ENCODE measurements at places on chromosomes 7 and 10.

DNA sequence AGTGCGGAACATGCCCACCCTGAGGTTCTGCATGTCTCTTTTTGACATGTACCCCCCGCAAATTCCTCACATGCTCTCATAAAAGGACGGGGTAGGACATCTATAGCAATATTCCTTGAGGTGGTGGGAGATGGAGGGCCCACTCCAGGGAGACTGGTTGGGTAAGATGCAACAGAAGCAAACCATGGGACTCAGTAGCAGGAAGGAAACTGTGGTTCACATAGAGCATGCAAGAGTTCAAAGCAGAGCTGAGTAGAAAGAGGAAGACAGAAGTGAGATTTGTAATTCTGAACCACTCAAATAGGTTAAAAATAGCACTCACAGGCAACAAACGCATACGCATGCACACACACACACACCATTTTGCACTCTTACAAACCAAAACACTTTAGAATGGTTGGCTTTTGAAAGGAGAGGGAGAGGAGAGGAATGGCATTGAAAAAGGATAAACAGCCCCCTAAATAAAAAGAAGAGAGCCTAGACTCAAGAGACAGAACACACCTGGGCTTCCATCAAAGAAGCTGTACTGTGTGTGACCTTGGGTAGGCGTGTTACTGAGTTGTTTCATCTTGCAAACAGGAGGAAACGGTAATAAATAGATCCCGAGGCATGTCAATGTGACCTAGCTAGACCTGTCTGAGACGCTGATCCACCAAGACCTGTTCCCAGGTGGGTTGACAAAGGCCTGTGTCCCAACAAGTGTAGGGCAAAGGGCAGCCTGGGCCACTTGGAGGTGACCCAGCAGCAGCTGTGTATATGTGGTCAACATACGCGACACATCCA, 77.6 kb upstream of the LRRC4 start:
- DNase-seq, result no peak

DNA sequence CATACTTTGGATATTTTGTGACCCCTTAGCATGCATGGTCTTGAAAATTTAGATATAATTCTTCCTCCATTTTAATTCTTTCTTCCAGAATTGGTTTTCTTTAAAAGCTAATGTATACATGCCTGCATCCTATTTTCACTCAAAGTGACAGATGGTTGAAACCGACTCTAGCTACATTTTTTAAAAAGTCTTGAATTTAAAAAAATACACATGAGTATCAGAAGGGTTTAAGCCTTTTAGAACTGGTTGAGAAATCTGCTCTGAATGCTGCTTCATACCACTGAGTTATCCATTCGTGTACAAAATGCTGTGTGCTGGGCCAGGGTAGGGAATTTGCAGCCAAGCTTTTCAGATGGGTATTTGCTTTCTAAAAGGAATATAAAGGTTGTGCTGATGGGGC, 16.5 kb downstream of the DYNC1I1 start:
- no peak for DNase-seq

- no peak for DNase-seq
These were observed 602.8 kb downstream of the KCNMA1 start for GRCh38 chr10:77034795-77035194.

DNA sequence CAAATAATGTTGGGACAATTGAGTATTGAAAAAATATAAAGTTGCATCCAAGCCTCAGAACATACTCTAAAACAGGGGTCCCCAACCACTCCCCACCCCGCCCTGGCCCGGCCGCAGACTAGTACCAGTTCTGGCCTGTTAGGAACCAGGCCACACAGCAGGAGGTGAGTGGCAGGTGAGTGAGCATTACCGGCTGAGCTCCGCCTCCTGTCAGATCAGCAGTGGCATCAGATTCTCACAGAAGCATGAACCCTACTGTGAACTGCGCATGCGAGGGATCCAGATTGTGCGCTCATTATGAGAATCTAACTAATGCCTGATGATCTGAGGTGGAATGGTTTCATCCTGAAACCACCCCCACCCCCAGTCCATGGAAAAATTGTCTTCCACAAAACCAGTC, 19.4 kb downstream of the HIPK2 start:
- no peak for DNase-seq

DNA sequence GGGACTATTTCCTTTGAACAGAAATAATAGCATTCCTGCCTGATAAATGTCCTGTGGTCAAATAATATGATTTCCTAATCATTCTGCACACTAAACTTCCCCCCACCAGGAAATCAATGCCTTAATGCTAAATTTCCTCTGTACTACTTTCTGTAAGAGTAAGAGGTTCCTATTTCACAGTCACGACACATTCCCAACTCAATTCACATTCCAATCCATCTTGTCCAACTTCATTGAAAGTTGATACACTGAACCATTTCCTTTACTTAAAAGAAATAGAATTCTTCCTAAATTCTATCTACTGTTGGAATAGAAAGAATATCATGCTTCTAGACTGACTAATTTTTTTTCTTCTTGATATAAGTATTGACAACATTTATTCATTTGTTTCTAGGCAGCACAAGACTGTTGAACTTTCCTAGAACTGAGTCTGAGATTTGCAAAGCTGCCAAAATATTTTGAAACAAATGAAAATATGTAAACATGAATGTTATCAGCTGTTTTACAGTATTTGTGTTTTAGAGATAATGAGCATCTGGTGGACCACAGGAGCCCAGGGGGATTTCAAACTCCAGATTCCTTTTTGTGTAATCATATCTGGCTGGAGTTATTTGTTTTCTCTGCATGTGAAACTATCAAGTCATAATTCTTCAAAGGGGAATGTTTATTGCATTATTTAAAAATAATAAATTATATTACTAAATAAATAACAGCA, 121.5 kb downstream of the TPST1 start:
- no peak for DNase-seq

DNA sequence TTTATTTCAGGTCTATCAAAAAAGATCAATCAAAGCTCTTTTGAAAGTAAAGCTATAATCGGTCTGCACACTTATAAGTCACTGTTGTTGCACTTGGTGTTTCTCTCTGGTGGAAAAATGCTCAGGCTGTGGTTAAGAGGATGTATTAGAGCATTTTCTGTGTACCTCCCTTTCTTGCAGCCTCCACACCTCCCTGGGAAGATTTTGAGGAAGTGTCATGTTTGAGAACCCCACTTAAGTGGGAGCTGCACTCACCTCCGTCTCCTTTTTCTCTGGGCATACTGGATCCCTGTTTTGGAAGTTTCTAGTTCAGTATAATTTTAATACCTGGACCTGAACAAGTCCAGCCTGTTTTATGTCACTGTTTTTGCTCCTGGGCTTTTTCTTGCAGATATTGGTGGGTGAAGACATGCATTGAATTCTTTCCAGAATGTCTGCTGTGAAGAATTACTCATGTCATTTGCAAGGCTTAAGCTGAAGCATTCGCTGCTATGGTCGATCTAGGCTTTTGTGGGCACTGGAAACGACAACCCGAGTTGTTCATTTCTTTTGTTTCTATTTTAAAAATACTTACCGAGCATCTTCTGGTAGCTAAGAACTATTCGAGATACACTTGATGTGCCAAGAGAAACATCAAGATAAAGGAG, 36.6 kb downstream of the TCF7L2 start:
- no peak for DNase-seq

GRCh38 chr7:23345601-23346000, 46.5 kb downstream of the MALSU1 start:
- no peak for DNase-seq

DNA sequence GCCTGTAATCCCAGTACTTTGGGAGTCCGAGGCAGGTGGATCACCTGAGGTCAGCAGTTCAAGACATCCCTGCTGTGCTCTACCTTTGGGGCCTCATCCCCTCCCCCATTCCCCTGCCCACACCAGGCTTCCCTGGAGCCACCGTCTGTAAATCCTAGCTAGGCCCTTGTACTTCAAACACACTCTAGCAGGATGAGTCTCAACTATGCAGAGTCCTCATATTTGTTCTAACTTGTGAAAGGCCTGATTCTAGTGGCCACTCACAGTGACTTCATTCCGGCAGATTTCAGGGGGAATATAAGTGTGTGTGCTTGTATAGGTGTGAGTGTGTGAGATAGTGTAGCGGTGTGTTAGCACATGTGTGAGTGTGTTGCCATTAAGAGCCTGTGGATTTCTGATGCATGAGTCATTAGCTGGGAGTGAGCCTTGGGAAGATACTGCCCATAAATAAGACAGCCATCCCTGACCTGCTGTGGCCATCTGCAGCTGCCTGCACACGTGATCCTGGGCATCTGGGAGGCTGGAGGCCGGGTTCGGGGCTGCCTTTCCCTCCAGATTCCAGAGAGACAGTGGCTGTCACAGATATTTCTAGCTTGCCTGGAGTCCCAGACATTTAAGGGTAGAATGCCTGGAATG, 1.7 kb upstream of the NEURL1 start:
- no peak for DNase-seq

GRCh38 chr10:100969187-100970075, at the start of gene SEMA4G:
Gene SEMA4G (plus strand): TSS chr10:100969504. CDS start chr10:100972913, 3,409 bp downstream.
- peak; percentile 61 for DNase-seq

GRCh38 chr7:85074-85882, 107.1 kb upstream of the FAM20C start:
- no peak for DNase-seq

DNA sequence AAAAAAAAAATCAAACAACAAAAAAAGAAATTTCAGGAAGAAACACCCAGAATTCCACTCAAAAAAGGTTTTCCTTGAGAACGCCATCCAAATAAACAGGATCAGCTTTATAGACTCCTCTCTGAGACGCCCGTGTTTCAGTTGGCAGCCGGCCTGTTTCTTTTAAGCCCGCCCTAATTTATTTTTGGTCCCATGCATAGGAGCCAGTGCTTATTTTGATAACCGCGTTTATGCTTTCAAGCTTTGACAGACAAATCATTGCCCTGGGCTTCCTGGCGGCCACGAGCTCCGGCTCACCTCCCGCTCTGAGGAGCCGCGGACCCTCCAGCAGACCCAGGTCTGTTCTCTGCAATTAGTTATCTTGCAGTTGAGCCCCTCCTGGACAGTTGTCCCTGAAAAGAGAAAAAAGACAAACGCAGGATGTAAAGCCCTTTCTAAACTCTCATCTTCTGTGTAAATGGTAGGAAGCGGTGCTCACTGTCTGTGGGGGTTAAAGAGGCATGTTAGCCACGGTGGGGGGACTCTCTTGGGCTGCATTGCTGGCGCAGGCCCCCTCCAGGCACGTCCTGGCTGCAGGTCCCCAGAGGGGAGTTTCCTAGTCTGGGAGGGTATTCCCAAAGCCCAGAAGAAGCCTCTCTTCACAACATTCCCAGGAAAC, 22.2 kb upstream of the UNCX start:
- no peak for DNase-seq

- DNase-seq, result no peak
These were observed 44.0 kb downstream of the TARP start for GRCh38 chr7:38229386-38229785.

- no peak for DNase-seq
These were observed 55.3 kb downstream of the NCAPG2 start for GRCh38 chr7:158649279-158649678.

DNA sequence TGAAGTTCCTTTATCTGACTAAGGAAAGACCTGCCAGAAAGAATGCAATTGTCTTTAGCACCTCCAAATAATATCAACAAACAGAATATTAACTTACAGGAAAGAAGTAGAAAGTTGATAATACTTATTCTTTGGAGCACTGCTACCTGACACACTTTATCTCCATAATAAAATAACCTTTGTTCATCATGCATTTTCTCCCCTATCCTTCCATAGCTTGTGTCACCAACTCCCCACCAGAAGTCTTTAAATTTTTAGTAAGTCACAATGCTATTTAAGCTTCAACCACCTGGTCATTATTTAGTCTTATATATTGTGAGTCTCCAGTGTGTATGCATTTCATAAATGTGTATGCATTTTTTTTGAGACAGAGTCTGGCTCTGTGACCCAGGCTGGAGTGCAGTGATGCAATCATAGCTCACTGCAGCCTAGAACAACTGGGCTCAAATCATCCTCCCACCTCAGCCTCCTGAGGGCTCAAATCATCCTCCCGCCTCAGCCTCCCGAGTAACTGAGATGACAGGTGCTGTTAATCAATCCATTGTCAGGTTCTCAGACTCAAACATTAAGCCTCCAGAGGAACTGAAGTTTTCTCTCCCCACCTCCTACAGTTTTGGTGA, 7.3 kb upstream of the CYP3A43 start:
- DNase-seq, result no peak

Data from activated T-cell treated with anti-CD3 and anti-CD28 coated beads, Interleukin-2, amount 50 U/mL, for 1 hour (primary cell).